Naive thymus-derived CD8-positive, alpha-beta T cell (primary cell): ENCODE measurements at places on chromosomes 16 and 17. TPM values are rescaled to one million over a fixed set of nuclear protein-coding genes. Genes with fewer than 3 reads are reported as not detected.

The MYO15A gene
- 1.5 TPM for total RNA-seq

The DPEP3 gene
- 2.9 TPM for total RNA-seq

The CSH2 gene
- total RNA-seq, result not detected

The MTHFSD gene
- total RNA-seq, result 41.6 TPM

The NPIPB9 gene
- 6.2 TPM for total RNA-seq

The ALDOC gene
- total RNA-seq, result 36.1 TPM

The CCL4 gene
- 2.9 TPM for total RNA-seq

The KAT2A gene
- total RNA-seq, result 65.3 TPM

The TMEM235 gene
- not detected for total RNA-seq

The DRC7 gene
- total RNA-seq, result not detected

The ALOX15B gene
- not detected for total RNA-seq

The PRR14 gene
- 81.4 TPM for total RNA-seq

The WDR59 gene
- total RNA-seq, result 125 TPM

The CHST4 gene
- not detected for total RNA-seq

The CANT1 gene
- 30.5 TPM for total RNA-seq

The TBC1D3 gene
- total RNA-seq, result not detected

The DNAI2 gene
- 0.42 TPM for total RNA-seq

The GPR142 gene
- total RNA-seq, result not detected

The PIK3R6 gene
- 0.42 TPM for total RNA-seq

The TGFB1I1 gene
- total RNA-seq, result 0.68 TPM
